Naive thymus-derived CD8-positive, alpha-beta T cell (primary cell): ENCODE measurements at places on chromosomes 13 and 19. TPM values are rescaled to one million over a fixed set of nuclear protein-coding genes. Genes with fewer than 3 reads are reported as not detected.

GRCh38 chr13:103168901-103169508, 102.8 kb upstream of the SLC10A2 start:
- DNase-seq, result no peak

DNA sequence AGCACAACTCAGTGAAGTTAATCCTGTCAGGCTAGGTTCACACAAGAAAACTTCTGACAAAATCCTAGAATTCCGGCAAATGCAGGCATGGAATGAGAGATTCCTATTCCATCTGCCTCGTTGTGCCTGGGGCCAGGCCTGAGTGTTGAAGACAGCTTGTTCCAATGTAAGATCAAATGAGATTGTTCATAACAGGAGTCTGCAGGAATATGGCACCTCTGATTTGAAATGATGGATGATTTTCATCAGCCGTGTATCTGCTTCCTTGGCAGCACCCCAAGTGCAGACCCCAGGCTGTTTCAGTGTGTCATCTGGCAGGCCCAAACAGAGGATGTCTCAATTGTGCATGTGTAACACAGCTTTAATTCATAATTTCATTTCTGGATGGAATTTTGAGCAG, 35.3 kb upstream of the SACS start:
- no peak for DNase-seq

Gene KLK14
- 1.1 TPM for total RNA-seq

DNA sequence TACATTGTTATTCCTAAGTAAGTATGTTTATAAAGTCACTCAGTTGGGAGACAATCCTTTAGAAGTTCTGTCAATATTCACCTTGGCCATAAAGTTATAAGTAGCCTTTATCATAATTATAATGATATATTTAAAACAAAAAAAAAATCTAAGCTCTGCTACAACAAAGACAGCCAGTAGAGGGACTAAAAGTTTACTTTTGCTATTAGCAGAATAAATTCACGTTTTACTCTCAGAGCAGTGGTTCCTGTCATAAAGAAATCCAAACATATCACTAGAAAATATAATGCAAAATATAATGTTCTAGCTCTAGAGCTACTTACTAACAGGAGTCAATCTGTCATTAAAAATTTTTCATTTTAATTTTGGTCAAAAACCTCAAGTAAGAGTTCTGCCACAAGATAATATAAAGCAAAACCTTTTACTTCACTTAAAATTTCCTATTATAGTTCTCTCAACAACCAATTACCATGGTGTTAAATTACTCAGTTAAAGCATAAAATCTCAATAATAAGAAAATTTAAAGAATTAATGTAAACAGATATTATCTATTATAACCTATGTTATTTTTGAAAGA, 17.7 kb downstream of the INTS6 start:
- DNase-seq, result no peak

DNA sequence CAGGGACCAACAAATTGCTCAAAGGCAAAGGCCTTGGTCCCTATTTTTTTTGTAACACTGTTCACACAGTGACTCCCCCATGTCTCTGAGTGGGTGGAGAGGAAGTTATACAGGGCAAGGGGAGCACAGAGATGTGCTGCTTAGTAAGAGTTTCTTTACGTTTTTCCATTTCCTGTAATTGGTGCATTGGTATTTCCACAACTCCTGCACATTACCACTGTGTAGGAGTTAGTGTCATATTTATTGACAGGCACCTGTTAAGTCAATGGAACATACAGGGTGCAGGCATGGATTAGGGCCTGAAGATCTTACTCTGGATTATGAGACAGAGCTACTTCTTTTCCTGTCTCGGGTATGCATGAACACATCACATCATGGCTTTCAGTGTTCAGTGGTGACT, 45.2 kb downstream of the SOX21 start:
- no peak for DNase-seq
